NCI-H2171 (cell line): ENCODE measurements at places on chromosomes 2 and 18.

DNA sequence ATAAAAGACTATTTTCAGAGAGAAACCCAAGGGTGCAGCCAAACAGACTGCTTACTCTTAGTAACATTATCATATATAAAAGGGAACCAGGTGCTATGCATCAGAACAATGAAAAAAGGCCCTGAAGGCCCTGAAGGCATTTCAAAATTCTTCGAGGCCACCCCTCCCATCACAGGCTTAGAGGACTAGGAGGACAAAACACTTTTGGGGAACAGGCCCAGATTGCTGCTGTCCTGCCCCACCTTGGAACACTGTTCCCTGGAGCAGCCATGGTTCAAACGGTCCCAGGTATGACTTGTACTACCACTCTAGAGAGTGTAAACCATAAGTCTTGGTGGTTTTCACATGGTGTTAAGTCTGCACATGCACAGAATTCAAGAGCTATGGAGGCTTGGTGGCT is 2183.1 kb upstream of the CELF4 start:
- no peak for DNase-seq

- DNase-seq: no peak
Measured at GRCh38 chr2:30236591-30237238, 5.4 kb downstream of the LBH start.

GRCh38 chr18:47036927-47037578 is 1.6 kb upstream of the ELOA2 start:
- no peak for DNase-seq

- DNase-seq: no peak
Measured at GRCh38 chr2:224221455-224221913, 180.4 kb downstream of the FAM124B start.

- DNase-seq: no peak
Measured at GRCh38 chr2:83071914-83072313, 1387.2 kb downstream of the SUCLG1 start.

DNA sequence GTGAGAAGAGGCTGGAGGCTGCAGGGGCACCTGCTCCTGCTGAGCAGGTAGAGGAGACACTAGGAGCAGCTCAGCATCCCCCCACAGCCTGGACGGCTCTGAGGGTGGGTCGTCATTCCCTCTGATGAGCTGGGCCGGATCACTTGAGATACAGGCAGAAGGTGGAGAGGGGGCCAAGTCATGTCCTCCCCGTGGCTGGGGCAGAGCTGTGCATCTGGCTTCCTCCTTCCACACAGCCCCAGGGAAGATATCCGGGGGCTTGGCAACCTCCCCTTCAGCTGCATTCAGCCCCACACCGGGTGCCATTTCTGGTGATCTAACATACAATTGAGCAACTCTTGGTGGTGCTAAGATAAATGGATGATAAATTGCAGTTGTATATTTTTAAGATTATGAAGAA is 236.9 kb downstream of the LDLRAD4 start:
- no peak for DNase-seq

DNA sequence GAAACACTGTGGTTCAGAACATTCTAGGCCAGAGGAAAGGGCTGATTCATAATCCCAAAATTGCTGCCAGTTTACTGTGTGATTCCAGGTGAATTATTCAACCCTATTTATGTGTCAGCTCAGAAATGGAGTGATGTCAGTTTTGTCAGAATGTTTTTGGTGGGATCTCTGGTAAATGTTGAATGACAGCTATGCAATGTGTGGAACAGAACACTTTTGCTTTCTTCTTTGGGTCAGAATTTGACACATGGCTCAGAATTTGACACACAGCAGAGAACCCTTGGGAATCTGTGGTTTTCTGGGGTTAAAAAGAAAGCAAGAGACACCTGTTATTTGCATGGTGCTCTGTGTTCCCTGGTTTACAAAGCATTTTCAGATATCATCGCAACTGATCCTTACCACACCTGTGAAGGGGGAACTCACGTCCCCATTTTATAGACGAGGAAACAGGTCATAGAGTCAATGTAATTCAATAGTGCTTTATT is 1.6 kb upstream of the MTA3 start:
- no peak for DNase-seq
